ENCODE measurements at places on chromosomes 7 and 10.

DNA sequence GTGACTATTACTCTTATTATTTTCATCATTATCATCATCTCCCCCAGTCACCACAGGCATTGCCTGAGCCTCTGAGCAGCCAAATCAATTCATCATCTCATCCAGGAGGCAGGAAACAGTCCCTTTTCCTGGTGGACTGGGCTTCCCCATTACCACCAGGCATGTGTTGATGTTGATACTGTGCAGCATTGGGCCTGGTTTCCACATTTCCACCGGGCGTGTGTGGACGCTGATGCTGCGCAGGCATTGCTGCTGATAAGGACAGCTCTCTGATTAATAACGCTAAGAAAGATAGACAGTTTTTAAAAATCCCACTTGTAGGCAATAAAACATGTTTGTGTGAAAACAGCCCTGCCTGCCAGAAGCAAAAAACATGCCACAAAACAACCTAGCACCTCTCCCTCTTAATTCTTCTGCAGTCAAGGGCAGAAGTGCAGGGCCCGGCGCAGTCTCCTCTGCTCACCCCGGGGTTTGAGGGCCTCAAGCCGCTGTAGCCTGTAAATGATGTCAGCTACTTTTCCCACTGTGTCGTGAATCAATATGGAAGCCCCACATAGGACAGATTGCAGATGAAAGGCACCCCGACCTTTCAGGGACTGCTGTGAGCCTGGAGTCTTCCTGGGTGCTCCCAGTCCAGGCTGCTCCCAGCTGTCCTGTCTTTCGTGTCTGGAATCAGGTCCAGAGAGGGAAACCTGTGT is 216.0 kb downstream of the WDR37 start:
- DNase-seq: no peak

DNA sequence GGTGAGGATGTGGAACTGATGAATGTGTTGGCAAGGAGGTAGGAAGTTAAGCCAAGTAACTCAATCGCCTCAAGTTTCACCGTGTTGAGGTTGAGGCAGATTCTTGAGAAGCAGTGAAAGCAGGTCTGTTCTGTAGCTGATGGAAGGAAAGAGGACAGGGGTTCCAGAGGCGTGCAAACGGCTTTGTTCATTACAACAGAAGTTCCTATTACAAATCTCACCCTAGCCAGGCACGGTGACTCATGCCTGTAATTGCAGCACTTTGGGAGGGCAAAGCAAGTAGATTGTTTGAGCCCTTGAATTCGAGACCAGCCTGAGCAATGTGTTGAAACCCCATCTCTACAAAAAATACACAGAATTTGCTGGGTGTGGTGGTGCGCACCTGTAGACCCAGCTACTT is 36.9 kb upstream of the PTF1A start:
- DNase-seq: no peak

GRCh38 chr10:115936926-115937767 is 335.9 kb downstream of the GFRA1 start:
- DNase-seq: no peak

GRCh38 chr10:101839002-101839401 is 4.6 kb downstream of the KCNIP2 start:
- no peak for DNase-seq
